Activated CD8-positive, alpha-beta memory T cell treated with anti-CD3 and anti-CD28 coated beads for 36 hours (primary cell): ENCODE measurements at places on chromosomes 4 and X. TPM values are rescaled to one million over a fixed set of nuclear protein-coding genes. Genes with fewer than 3 reads are reported as not detected.

Gene CLDN24
- not detected for total RNA-seq

Gene VCX2
- total RNA-seq = not detected

Gene SEC31A
- total RNA-seq = 87.2 TPM

Gene MAGIX
- 1.0 TPM for total RNA-seq

Gene LRCH2
- not detected for total RNA-seq

Gene NUDT11
- 1.9 TPM for total RNA-seq
